ENCODE measurements at places on chromosomes 6 and 20. TPM values are rescaled to one million over a fixed set of nuclear protein-coding genes. Genes with fewer than 3 reads are reported as not detected.
A peak's percentile ranks its signal among the peaks of the same experiment; 100 is the strongest.

The C6orf136 gene
- 27.4 TPM for total RNA-seq

The ENPP4 gene
- total RNA-seq = 28.8 TPM

The SAMD10 gene
- total RNA-seq = 7.9 TPM

The MED23 gene
- 27.4 TPM for total RNA-seq

The CST7 gene
- 3.7 TPM for total RNA-seq

The BMP2 gene
- 8.7 TPM for total RNA-seq

The ERVFRD-1 gene
- 0.57 TPM for total RNA-seq

The PAK5 gene
- 0.13 TPM for total RNA-seq

The C20orf144 gene
- total RNA-seq = 0.16 TPM

The HEY2 gene
- 10.7 TPM for total RNA-seq

The CRYBG1 gene
- total RNA-seq = 32.6 TPM

- no peak for DNase-seq
Observed at GRCh38 chr20:19252451-19253120, 40.1 kb downstream of the SLC24A3 start.

- no peak for DNase-seq
Observed at GRCh38 chr6:105080279-105080678, 99.5 kb downstream of the POPDC3 start.

GRCh38 chr6:36631326-36632011, 37.3 kb downstream of the SRSF3 start:
- peak; percentile 68 for DNase-seq

- peak; percentile 47 for DNase-seq
Observed at GRCh38 chr20:32539817-32540675, 45.1 kb downstream of the NOL4L start.

- no peak for DNase-seq
Observed at GRCh38 chr6:19697744-19698290, 139.4 kb upstream of the ID4 start.

- DNase-seq = no peak
Observed at GRCh38 chr20:38315290-38315966, 11.5 kb downstream of the BPI start.

GRCh38 chr20:62632575-62633090, 9.7 kb upstream of the SLCO4A1 start:
- DNase-seq = no peak

GRCh38 chr6:30227763-30228487, 14.7 kb upstream of the TRIM26 start:
- no peak for DNase-seq

DNA sequence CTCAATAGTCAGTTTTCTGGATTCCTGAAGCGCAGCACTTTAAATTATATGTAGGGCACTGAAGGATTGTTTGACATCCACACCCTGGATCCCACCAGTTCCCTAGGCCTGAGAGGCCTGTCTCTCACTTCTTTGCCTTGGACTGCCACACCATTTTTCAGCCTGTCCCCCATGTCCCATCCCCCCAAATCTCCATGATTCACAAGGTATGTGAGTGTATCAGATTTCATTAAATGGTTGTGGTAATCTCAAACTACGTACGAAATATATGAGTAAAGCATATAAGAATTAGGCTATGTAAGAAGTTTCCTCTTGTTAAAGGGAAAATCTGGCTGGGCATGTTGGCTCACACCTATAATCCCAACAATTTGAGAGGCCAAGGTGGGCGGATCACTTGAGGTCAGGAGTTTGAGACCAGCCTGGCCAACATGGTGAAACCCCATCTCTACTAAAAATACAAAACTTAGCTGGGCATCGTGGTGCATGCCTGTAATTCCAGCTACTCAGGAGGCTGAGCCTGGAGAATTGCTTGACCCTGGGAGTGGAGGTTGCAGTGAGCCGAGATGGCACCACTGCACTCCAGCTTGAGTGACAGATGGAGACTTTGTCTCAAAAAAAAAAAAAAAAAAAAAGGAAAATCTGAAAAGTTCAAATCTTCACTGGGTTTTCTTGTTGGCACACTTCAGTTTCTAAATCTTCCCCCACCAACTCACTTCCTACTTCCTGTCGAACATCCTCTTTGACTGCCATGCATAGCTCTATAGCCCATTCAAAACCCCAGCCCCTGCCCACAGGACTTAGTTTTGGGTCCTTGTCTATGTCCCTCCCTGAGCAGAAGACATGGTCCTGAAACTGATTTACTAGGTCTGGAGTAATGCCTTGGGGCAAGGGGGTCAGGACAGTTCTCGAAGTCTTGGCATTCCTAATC, 97.3 kb upstream of the SHLD1 start:
- DNase-seq = no peak

GRCh38 chr6:134523903-134524650, 206.2 kb upstream of the SGK1 start:
- no peak for DNase-seq

DNA sequence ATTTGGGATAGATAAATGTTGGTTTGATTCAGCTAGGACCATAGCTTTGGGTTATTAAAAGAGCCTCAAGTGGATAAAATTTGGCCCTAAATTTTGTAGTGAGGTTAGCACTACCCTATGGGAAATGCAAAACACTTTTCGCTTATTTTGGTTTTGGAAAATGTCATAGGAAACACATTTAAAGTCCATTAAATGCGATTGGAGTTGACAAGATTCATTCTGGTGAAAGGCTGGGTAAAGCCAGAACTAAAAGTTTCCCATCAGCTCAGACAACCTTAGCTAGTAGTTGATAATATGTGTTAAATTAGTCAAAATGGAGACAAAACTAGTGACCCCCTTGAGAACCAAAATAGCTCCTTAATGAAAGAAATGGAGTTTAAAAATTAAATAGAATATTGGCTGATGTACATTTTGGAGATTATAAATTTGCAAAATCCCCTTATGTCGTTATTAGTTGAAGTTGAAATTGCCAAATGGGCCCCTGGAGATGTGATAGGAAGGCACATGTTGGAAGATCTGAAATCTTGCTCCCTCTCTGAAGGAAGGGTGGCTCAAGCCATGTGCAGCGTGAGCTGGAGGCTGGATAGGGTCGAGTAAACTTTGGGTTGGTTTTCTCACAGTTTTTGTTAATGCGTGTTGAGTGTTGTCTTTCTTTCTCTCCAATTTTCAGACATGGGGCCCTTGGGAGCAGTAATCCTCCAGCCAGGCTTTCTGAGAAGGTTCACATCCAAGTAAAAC, 72.8 kb downstream of the CD83 start:
- DNase-seq = no peak

- no peak for DNase-seq
Observed at GRCh38 chr6:146602526-146602925, 3.8 kb downstream of the ADGB start.

DNA sequence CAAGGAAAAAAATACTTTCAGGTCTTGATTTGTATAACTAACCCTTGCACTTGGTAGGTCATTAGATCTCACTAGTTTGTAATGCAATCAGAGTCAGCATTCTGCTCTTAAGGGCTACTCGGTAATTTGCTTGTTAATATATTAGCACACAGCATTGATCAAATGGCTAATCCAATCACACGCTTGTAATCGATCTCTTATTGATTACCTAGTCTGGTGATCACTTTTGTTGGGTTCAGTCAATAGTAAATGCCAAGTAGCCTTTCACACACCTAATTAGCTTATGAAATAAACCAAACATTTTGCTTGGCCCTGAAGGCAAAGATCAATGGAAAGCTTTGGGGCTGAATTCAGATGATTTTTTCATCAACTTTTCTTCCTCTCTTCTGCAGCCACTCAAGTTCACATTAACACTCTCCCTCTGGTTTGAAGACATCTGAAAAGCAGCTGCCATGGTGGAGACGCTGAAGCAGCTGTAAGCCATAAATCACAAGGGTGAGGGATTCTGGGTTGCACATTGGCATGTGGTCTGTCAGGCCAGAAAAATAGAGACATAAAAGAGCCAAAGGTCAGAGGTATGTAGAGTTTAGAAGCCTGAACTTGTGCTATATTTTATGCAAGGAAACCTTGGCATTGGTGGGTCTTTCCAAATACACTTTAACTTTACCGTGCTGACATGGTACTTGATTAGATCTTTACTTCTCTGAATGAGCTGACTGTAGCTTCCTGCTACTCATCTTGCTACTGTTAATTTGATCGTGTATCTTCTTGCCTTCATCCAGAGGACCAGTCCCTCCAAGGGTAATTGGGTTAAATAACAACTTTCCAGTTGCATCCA, 234.4 kb downstream of the SIM1 start:
- DNase-seq = no peak

DNA sequence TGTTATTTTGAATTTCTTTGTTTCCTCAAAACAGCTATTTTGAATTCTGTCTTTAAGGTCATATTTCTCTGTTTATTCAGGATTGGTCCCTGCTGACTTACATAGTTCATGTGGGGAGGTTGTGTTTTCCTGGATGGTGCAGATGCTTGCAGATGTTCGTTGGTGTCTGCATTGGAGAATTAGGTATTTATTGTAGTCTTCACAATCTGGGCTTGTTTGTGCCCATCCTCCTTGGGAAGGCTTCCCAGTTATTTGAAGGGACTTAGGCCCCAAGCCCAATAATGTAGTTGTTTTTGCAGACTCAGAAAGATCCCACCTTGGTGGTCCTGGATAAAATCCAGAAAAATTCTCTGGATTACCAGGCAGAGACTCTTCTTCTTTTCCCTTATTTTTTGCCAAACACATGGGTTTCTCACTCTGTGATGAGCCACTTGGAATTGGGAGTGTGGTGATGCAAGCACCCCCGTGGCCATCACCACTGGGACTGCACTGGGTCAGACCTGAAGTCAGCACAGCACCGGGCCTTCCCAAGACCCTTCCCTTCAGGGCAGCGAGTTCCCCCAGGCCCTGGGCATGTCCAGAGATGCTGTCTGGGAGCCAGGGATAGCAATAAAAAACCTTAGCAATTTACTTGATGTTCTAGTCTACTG, 81.6 kb upstream of the EZR start:
- DNase-seq = no peak

- peak; percentile 59 for DNase-seq
Observed at GRCh38 chr20:17545127-17545526, 13.9 kb upstream of the BFSP1 start.

DNA sequence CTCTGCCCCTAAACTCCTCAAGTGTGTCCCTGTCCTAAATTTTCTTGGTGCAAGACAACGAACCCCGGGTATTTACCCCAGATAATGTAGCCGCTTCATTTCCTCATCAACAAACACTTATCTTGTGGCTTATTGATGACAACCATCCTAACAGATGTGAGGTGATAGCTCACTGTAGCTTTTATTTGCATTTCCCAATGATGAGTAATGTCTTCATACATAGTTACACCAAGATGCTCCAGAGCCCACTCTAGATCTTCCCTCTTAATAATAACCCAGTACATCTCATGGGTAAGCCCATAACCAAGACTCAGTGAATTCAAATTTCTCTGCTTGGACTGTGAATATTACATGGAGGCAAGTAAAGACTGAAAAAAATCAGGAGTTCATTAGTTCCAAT, 48.2 kb upstream of the BEND6 start:
- no peak for DNase-seq

DNA sequence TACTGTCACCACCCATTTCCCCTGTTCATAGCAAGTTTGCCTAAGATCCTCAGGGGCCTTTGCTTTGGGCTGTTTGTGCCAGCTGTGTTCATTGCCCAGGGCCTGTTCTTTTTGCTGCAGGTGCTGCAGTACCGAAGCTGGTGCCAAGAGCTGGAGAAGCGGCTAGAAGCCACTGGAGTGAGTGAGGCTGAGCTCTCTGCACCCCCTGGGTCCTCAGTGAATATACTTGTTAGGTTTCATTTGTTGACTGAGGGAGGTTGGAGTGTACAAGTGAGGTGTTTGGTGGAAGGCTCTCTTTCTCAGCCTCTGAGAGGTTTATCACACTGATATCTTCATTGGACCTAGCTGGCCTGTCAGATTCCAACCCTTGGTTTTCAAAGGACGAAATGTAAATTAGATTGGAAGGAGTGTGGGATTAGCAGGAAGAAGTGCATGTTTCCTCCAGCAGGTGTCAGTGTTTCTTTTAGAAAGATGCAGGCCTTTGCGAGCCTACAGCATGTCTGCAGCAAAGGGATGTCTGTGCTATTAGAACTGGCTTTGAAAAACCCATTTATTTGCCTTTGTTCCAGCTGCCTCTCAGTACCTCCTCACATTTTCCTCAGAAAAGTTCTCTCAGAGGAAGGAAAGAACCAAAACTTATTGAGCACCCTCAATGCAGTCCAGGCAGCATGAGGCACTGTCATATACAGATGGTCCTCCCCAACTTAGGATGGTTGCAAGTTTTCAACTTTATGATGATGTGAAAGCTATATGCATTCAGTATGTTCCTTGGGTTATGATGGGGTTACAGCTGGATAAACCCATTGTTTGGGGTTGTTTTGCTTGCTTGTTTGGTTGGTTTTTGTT, 8.3 kb downstream of the CEP250 start:
- peak; percentile 87 for DNase-seq

- peak; percentile 89 for DNase-seq
Observed at GRCh38 chr6:33744001-33744848, 2.5 kb downstream of the IP6K3 start.
